ENCODE measurements at places on chromosomes 2 and 18.

- DNase-seq: no peak
These were observed 42.8 kb upstream of the KCNG2 start for GRCh38 chr18:79754831-79755351.

GRCh38 chr2:238423561-238424312, 3.0 kb upstream of the ASB1 start:
- no peak for DNase-seq

GRCh38 chr2:50491541-50492476, 540.1 kb downstream of the NRXN1 start:
- DNase-seq: peak; percentile 69

GRCh38 chr18:63016270-63016669, 300.9 kb downstream of the PHLPP1 start:
- DNase-seq: peak; percentile 44

GRCh38 chr2:230869914-230870543, 5.3 kb downstream of the ITM2C start:
- DNase-seq: no peak

GRCh38 chr2:206225435-206226232, 48.8 kb upstream of the ZDBF2 start:
- no peak for DNase-seq

DNA sequence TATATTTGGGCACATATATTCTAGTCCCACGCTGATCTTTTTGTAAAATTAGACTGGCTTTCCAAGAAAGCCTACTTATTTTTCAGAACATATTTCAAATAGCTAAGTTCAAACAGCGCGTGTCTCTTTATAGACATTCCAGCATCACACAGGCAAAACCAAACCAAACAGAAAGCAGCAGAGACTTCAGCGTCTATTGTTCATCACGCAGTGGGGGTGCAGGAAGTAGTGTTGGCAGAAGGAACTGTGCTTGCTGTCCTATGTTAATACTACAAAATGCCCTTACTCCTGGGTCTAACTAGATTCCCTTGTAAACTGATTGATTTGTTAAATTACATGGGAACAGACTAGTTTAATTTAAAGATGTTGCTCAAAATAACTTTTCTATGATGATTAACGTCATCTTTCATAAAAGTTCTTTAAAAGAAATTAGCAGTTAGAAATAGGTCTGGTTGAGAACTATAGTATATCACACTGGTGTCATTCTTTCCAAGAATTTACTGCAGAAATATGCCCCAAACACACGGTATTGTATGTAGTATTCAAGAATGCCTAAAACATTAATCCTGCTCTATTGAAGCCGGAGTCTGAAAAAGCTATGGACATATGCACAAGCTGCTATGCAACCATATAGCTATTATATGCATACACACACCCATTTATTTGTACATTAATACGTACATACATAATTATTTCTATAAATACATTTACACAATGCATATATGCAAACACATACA, 436.3 kb downstream of the CBLN2 start:
- no peak for DNase-seq

GRCh38 chr2:34104601-34105000, 505.5 kb upstream of the FAM98A start:
- no peak for DNase-seq

- DNase-seq: no peak
These were observed 106.9 kb upstream of the HDAC4 start for GRCh38 chr2:239507576-239508258.

- no peak for DNase-seq
These were observed 273.2 kb upstream of the PARD3B start for GRCh38 chr2:204272089-204272488.

GRCh38 chr2:39494784-39495251, 57.7 kb upstream of the MAP4K3 start:
- no peak for DNase-seq

DNA sequence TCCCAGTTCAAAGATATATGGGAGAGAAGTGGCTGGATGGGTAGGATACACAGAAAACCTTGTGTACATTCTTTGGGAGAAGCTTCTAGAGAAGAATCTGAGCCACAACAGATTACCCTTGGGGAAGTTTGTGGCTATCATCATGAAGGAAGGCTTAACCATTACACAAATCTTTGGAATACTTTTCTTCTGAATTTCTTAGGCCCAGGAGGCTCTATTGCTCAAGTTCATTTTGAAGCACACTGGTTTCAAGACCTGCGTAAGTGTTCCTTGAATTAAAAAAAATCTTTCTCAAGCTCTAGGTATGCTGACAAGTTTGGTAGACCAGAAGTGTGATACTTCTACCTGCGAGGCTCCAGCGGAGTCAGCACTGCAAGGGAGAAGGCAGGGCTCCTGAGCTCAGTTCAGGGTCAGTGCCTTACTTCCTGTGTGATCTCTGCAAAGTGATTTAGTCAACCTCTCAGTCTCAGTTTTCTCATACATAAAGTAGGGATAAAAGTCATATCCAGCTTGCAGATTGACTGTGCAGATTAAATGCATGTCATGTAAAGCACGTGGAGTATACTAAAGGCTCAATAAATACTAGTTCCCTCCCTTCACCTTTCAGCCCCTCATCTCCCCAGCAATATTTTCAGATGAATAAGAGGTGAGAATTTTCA, 438.6 kb downstream of the DLGAP1 start:
- no peak for DNase-seq

DNA sequence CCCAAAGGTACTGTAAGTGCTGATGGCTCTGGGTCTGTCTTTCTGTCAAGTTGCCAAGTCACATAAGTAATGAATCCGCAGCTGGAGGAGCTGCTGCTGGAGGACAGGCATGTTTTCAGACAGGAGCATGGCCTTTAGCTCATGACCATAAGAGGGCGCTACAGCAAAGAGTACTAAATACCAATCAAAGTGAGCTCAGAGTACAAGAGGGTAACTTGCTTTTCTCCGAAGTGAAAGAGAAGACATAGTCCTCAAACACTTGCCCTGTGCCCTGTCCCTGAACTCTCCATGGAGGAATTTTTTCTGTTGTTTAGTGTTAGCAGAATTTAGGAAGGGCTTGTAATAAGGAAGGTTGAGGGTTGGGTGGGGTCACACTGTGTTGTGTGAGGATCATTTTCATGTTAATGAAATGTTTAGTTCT, 58.0 kb upstream of the EML6 start:
- DNase-seq: no peak

DNA sequence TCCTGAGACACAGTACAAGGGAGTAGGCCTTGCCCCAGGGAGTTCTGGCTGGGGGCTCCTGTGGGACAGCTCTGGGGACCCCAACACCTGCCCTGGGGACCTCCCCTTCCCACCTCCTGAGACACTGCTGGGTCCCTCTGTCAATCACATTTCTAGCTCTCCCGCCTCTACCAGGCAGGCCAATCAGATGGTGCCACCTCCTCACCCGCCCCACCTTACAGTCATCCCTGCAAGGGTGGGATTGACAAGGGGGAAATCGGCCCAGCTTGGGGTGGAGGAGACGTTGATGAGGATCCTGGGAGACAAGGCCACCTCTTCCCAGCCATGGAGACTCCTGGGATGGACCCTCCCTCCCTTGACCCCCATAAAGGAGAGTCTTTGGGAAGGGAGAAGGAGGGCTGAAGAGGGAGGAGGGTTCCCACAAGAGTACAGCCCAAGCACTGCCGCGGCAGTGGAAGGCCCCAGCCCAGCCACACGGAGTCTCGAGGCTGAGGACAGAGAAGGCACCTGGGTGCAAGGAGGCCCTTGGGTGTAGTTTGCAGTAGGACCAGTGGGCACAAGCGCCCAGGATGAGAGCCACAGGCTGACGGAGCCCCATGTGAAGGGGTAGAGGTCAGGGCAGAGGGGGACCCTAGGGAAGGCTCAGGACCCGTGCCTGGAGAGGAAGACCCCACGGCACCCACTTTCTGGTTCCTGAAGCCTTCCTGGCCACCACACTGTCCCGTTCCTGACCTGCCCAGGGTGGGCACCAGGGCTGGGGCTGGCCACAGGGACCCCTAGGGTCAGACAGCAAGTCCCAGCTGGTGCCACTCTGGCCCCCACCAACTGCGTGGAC, 109.9 kb upstream of the OTOS start:
- peak; percentile 28 for DNase-seq

DNA sequence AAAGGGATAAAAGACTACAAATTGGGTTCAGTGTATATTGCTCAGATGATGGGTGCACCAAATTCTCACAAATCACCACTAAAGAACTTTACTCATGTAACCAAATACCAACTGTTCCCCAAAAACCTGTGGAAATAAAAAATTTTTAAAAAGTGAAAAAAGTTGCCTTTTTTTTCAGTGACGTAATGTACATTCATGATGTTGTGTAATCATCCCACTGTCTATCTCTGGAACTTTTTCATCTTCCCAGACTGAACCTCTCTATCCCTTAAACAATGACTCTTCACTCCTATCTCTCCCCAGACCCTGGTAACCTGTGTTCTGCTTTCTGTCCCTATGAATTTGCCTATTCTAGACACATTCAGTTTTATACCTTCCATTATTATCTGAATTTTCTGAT, 19.0 kb upstream of the GALR1 start:
- no peak for DNase-seq

- no peak for DNase-seq
These were observed 339.0 kb upstream of the ETAA1 start for GRCh38 chr2:67057901-67058703.

- no peak for DNase-seq
These were observed 462.6 kb downstream of the RNF144A start for GRCh38 chr2:7379799-7380198.

GRCh38 chr18:37303009-37303408, 262.6 kb downstream of the CELF4 start:
- no peak for DNase-seq

DNA sequence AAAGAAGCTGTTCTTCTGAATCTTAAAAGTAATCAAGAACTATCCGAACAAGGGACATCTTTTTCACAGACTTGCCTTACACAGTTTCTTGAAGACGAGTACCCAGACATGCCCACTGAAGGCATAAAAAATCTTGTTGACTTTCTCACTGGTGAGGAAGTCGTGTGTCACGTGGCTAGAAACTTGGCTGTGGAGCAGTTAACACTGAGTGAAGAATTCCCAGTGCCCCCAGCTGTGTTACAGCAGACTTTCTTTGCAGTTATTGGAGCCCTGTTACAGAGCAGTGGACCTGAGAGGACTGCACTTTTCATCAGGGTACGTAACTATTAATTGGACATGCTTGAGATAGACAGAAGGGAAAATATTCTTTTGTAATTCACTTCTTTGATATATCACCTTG, 2.4 kb downstream of the MRPL44 start:
- peak; percentile 24 for DNase-seq

- no peak for DNase-seq
These were observed 34.8 kb downstream of the PPP1R1C start for GRCh38 chr2:182020286-182021070.

DNA sequence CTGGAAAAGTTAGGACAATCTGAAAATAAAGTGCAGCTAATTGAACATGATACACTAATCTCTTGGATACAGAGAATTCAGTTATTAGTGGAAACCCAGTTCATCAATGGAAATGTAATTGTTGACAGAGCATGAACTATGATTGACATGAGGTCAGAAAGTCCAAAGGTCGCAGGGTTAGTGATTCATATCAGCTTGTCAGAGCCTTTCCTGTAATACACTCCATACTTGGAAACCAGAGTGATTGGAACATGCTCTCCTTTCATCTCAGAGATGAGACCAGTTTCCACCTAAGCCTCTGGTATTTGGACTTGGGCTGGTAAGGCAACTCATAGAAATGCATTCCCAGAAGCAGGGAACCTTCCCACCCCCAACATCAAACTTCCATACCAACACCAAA, 8.5 kb upstream of the NCKAP5 start:
- no peak for DNase-seq

GRCh38 chr18:27413495-27414401, 228.6 kb upstream of the CHST9 start:
- no peak for DNase-seq

- DNase-seq: no peak
These were observed 963 bp downstream of the INPP1 start for GRCh38 chr2:190344276-190344827.

DNA sequence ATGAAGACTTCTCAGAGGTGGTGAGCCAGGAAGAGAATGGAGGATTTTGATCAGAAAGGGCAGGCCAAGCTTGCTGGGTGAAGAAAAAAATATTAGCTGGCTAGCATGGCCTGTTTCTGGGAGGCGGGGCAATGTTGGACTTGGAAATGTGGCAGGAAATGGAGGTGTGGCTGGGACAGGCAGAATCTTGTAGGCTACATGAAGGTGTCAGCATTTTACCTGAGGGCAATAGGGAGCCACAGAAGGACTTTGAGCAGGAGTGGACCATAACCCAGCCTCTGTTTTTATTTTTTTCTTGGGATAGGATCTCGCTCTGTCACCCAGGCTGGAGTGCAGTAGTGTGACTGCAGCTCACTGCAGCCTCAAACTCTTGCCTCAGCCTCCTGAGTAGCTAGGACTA, 31.7 kb downstream of the EMX1 start:
- DNase-seq: no peak

DNA sequence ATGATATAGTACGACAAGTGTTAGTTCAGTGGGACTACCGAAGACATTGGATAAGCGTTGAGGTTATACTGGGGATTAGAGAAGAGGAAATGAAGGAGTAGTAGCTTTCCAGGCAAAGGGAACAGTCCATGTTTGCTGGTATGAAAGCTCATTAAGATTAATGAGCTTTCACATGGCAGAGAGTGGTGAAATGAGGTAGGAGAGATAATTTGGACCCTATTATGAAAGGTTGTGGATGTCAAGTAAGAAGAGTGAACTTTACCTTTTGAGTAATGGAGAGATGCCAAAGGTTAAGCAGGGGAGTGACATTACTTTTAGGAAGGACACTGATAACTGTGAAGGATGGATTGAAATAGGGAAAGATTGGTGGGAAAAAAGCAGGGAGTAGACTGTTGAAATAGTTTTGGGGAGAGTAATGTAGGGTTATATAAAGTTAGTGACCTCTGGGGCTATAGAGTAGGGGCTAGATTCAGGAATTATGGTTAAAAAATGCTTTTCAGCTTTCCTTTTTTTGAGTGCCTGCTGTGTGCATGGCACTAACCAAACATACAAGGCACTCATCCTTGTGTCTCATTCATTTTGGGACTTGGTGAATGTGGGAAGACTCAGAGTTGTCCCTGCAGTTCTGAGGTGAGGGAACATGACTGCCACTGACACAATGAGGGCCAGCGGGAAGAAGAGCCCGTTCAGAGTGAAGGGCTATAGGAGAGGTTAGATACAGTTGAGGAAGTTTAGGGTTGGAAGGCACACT, 87.2 kb upstream of the STON1 start:
- no peak for DNase-seq

- no peak for DNase-seq
These were observed 12.6 kb downstream of the RTP5 start for GRCh38 chr2:241882091-241882625.

All from head of caudate nucleus (tissue), 42 donors.